ENCODE measurements at places on chromosomes 16 and 17.
A peak's percentile ranks its signal among the peaks of the same experiment; 100 is the strongest.

DNA sequence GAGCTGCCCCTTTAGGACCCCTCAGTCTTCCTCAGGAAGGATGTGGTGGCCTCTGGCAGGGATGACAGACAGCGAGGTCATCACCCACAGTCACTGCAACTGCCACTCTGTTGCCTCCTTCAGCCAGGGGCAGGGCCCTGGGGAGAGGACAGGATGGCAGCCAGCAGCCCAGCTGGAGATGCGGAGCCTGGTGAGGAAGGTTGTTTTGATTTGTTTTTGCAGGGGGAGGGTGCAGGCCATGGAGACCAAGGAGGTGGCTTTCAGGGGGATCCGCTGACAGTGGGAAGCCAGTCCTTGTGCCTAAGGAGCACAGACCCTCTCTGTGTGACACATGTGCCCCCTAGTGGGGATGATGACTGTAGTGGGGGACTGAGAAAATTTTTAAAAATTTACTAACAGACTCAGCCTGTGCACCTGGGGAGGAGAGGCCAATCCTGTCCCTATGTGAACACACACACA, 7.4 kb downstream of the PRCD start:
- no peak for DNase-seq

DNA sequence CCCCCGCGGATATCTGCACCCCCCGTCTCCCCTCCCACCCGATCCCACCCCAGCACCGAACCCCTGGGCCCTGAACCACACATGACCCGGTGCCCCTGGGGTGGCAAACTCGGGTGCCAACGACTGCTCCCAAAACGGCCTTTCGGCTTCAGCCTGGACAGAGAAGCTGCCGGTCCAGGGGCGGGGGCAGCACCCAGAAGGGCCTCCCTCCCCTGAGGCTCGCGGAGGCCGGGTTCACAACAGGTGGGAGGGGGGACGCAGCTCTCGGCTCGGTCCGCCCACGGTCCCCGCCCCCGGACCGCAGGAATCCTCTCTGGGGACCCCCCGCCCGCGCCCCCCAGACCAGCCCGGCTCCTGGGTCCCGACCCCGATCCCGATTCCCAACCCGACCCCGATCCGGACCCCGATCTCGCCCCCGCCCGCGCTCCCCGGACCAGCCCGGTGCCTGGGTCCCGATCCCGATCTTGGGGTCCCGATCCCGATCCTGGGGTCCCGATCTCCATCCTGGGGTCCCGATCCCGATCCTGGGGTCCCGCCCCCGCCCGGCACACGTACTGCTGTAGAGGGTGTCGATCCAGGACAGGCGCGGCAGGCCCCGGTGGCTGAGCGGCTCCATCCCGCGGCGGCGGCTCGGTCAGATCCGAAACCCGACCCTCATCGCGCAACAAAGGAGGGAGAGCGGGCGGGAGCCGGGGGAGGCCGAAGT, 516 bp downstream of the ABR start:
- DNase-seq, result no peak

DNA sequence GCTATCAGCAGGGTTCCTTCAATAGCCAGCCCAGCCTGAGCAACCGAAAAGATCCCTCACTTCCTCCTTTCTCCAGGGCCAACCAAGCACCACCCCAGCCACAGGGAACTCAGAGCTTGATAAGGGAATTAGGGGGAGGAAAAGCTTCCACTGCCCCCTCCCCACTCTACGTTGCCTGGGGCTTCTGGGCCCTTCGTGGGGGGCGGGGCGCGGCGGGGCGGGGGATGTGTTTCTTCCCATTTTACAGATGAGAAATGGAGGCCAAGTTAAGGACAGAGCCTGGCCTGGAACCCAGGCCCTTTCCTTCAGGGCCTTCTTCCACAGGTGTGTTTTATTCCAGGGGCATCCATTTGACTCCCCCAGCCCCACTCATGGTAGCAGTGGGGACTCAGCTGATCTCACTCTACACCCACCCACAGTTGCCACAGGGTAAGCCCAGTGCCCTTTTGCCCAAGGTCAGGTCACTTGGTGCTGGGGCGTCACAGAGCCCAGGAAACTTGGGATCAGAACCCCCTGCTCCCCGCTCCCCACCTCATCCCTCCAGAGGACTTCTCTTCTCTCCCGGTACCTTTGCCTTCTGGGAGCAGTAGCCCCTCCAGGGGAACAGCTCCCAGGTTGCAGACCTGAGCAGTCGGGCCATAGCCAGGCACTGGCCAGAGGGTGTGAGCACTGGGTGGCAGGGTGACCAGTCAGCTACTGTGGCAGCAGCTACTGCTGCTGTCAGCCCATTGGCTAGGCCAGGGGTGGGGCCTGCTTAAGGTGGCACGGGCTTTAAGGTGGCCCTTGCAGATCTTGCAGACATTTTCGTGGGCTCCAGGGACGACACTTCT, at the start of gene LDHD:
Gene LDHD, minus strand, starts transcription at position 700 of the 830 bp plus-strand sequence. Its CDS starts 60 bp downstream, at position 640.
- no peak for DNase-seq

- no peak for DNase-seq
Observed at GRCh38 chr17:79933863-79934652, 94.8 kb upstream of the CBX4 start.

GRCh38 chr16:81127051-81127450, 30.9 kb upstream of the GCSH start:
- peak; percentile 62 for DNase-seq

DNA sequence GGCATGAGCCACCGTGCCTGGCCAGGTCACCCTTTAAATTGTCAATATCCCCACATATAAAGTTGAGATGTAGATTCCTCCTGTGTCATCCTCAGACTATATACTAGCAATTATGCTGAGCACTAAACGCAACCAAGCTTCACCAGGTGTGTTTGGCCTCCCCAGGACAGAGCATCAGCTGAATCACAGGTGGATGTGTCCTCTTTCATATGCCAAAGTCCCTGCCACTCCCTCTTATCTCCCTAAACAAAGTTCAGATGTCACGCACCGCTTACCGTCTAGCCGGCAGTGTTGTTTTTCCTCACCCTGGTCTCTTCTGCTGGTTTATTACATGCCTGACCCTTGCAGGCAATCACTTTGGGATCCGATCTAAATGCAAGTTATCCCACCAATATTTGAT, 43.8 kb upstream of the ARHGAP44 start:
- DNase-seq, result no peak

DNA sequence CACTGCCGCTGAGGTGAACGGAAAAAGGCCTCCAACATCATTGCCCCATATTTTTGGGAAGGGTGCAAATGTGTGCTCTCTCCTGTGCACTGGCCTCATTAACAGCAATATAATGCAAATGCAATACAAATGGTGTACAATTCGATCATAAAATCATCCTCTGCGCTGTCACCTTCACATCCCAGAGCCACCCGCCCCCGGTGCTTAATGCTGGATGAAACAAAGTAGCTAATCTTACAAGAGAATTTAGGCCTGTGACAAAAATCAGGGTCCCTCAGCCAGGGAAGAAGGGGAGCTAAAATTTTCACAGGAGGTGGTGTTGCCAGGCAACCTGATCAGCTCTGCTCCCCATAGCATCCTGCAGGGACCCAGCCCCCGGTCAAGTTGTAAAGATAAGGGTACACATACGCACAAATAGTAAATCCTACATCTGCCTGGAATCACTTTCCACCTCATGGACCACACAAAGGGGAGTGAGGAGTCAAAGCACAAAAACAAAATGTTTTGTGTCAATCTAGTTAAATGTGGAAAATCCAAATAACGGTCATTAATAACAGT, 3.0 kb downstream of the TBC1D16 start:
- DNase-seq, result no peak

DNA sequence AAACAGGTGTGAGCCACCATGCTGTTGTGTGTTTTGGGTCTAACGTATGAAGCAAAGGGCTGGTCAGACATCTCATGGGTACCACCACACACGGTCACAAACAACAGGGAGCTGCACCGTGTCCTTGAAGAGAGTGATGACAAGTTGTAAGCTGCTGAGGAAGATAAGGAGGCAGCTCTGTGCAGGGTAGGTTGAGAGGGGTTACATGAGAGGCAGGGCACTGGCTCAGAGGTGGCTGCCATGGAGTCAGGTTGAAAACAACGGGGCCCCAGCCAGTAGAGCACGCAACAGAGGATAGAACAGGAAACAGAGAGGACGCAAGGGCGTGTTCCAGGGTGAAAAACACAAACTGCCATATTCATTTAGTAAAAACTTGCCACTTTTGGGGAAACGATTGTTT, 52.2 kb downstream of the TRARG1 start:
- DNase-seq, result no peak

DNA sequence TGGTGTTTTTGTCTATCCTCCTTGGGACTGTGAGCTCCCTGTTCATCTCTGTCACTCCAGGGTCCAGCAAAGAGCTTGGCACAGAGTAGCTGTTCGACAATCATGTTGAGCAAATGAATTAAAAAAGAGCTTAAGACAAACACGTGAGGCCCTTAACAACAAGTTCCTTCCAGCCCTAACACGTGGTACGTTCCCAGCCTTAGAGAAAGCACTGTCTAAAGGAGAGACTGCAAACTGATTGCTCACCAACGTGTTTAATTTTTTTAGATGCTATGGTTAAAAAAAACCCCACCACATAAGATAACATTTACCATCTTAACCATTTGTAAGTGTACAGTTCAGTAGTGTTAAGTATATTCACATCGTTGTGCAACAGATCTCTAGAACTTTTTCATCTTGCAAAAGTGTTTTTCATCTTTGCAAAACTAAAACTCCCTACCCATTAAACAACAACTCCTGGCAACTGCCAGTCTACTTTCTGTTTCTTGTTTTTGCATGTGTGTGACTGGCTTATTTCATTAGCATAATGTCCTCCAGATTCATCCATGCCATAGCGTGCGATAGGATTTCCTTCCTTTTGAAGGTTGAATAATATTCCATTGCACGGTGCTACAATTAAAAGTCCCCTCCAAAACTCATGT, 28.2 kb downstream of the LAT start:
- no peak for DNase-seq

GRCh38 chr17:10243883-10244844, 45.8 kb upstream of the GAS7 start:
- peak; percentile 40 for DNase-seq

DNA sequence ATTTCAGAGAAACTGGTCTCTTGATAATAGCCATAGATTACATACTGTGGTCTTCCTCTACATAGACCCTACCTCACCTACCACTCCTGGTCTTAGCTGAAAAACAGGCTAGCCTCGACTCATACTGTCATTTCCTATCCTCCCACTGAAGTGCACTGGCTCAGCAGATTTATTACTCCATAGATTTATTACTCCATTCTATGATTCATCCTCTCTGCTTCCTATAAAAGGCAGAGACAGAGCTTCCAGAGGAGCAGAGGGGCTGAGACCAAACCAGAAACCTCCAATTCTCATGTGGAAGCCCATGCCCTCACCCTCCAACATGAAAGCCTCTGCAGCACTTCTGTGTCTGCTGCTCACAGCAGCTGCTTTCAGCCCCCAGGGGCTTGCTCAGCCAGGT, at the start of gene CCL7:
Gene CCL7, plus strand, starts transcription at position 253 of the 400 bp plus-strand sequence. Its CDS starts 70 bp downstream, at position 323.
- no peak for DNase-seq

DNA sequence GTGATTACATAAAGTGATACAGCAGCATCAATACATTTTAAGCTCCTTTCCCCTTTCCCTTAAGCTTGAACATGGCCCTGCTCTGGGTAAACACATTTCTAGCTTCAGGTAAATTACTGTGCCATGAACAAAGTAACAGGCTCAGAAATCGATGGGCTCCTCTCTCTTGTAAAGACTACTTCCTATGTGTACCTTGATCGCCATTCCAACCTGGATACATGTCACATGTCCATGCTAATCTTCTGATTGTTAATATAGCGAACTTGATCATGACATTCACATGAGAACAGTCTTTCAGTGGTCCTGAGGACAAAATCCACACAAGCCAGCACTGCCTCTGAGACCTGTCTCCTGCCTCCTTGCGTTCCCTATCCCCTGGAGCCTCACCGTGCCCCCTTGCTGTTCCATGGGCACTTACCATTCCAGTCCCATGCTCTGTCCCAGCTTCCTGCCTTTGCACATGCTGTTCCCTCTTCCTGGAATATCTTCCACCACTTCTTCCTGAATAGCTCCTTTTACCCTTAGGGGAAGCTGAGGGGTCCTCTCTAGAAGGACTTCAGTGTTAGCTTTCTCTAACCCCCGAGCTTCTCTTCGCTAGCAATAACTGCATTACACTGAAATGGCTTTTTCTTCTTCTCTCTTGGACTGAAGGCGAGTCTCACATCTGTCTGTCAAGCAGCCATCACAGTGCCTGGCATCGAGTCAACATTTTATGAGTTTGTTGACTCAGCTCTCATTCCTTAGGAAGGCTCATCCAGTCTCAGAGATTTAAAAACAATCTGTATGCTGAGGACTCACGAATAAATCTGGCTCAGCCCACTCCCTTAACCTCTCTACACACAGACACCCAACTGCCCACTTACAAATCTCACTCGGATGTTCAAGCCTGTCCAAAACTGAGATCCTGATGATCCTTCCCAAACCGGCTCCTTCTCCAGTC, 93.3 kb downstream of the ASIC2 start:
- peak; percentile 51 for DNase-seq

DNA sequence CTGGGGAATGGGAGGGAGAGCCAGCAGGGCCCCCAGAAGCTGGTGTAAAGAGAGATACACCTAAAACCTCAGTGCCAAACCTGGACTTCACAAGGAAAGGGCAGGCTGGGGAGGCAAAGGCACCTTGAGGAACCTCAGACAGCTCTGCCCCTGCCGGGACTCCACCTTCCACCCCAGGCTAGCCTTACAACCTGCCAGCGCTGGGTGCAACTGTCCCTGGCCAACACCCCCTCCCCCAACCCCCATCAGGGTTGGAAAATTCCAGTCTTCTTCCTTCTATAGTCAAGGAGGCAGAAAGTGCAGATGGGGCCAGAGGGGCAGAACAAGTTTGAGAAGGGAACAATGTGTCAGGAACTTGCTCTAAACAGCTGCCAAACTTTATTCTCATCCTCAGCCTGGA, 2.2 kb downstream of the YBX2 start:
- no peak for DNase-seq

- DNase-seq, result no peak
Observed at GRCh38 chr16:23232806-23233205, 50.3 kb downstream of the SCNN1G start.

DNA sequence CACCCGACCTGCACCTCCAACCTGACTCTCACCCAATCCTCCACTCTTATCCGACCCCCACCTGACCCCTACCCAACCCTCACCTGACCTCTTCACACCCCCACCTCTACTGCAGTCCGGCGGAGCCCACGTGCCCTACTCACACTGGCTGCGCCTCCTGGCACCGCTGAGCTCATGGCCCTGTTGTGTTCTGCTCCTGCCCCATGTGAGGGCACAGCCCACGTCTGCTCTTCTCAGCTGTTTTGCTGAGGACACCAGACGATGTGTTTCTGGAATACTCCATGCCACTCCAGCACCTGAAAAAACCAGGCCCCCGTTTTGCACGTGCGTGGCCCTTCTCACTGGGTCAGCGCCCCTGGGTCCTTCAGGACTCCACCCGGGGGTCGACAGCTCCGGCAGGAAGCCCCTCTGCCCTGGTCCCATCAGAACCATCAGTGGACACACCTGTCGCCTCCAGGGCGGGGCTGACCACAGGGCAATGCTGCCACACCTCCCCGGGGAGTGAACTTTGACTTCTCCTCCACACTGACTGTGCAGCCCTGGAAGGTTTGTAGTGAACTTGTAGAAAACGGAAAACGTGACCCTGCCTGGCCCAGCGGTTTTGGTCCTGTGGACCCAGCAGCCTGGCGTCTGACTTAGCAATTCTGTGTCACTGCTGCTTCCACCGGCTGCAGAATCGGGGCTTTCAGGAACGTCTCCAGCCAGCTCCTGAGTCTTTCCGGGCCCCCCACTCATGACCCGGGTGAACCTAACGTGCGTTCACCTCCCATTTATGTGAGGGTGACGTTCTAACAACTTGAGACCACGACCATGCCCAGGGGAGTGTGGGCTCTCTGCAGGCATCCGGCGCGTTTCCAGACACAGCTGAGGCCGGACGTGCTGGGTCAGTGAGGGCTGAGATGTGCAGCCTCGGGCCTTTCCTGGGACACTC, 5.7 kb upstream of the RAB40B start:
- no peak for DNase-seq

Measured in GM04504 (cell line).